Right lung (tissue), 10 donors: ENCODE measurements at places on chromosomes 11 and 22. TPM values are rescaled to one million over a fixed set of nuclear protein-coding genes. Genes with fewer than 3 reads are reported as not detected.

CCDC116 gene
- 1.5 TPM for polyA plus RNA-seq

MAPK8IP2 gene
- polyA plus RNA-seq, result 0.71 TPM

CCDC188 gene
- polyA plus RNA-seq, result 1.4 TPM

TRAF6 gene
- 10.3 TPM for polyA plus RNA-seq

STIM1 gene
- polyA plus RNA-seq, result 38.6 TPM

OMP gene
- polyA plus RNA-seq, result not detected

OR51B5 gene
- 1.3 TPM for polyA plus RNA-seq

CBLIF gene
- polyA plus RNA-seq, result not detected

FLRT1 gene
- polyA plus RNA-seq, result 4.4 TPM

SCGB1D4 gene
- not detected for polyA plus RNA-seq

ACCS gene
- polyA plus RNA-seq, result 64.2 TPM

LARGE1 gene
- polyA plus RNA-seq, result 25.2 TPM

WNT11 gene
- polyA plus RNA-seq, result 87.0 TPM

MFRP gene
- polyA plus RNA-seq, result not detected

FAM118A gene
- 28.1 TPM for polyA plus RNA-seq

OR6Q1 gene
- not detected for polyA plus RNA-seq

C11orf52 gene
- polyA plus RNA-seq, result 7.0 TPM

SLC43A3 gene
- 47.7 TPM for polyA plus RNA-seq

KCNK4 gene
- polyA plus RNA-seq, result not detected
